Hematopoietic multipotent progenitor cell (in vitro differentiated cells): ENCODE measurements at places on chromosomes 6 and 20. TPM values are rescaled to one million over a fixed set of nuclear protein-coding genes. Genes with fewer than 3 reads are reported as not detected.

GRCh38 chr6:24856901-24857670 lies 58.4 kb upstream of the ARMH2 start:
- DNase-seq = no peak

GRCh38 chr6:118808793-118809638 lies 84.9 kb upstream of the ASF1A start:
- peak; percentile 62 for DNase-seq

DNA sequence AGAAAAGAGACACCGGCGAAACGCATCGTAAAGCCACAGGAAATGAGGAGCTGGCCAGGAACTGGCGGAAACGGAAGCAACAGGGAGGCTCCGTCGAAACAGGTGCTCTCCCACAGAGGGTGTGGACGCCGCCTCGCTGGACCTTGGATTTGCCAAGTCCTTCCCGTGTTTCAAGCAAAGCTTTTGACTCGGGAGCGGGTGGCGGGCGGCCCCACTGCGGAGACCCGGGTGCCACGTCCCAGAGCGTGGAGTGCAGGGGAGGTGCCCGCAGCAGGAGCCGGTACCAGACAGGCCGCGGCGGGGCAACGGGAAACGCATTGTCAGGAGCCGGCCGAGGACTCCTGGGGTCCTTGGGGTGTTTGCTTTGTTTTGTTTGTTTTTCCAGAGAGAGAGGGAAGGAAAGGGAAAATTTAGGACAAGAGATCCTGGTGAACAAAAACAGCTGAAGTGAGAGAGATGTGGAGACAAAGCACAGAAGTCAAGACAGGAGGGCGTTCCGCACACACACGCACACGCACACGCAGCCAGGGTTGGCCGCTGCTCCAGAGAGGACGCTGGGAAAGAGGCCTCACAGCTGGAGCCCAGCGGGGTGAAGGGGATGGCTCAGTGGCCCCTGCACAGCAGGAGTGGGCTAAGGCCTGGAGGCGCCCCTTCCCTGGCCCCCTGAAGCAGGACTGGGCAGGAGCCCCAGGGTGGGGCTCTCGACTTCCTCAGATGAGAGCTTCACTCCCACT lies 50.9 kb upstream of the CHRNA4 start:
- no peak for DNase-seq

- DNase-seq = no peak
These were observed 1.4 kb upstream of the LIN28B start for GRCh38 chr6:104955491-104955890.

GRCh38 chr20:33659341-33660034 lies 2.6 kb upstream of the C20orf144 start:
- DNase-seq = no peak

DNA sequence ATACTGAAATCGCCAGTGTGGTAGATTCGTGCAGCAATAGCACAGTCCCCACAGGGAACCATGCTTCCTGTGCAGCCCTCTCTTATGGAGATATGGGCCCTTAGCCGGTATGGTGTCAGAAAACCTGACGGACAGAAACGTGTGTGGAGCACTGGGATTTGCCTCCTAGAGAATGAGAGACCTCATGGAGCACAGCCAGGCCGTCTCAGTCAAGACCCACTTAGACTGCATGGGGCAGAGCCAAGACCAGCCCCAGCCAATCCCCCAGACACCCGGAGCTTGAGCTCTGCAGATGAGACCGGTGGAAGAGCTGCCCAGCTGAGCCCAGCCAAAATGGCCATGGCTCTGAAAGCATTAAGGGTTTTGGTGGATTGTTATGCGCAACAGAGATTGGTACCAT lies 163.7 kb downstream of the DLL1 start:
- no peak for DNase-seq

DNA sequence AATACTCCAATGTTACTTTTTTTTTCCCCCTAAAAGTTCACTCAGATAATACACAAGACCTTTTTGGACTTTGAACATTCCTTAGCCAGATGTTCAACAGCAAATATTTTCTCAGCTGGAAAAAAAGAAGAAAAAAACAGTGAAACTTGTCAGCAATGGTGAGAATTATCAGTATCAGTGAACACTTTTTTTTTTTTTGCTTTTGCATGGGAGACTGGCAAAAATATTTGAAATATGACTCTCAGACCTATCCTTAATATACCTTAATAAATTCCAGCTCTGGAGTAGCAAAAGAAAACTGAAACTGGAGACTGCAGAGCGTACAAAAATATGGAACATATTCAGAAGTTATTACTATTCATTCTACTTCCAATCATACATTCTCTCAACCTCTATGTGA lies 92.3 kb downstream of the RFPL4B start:
- no peak for DNase-seq

Gene CCDC170
- not detected for total RNA-seq

GRCh38 chr20:24873025-24873620 lies 75.9 kb upstream of the CST7 start:
- no peak for DNase-seq

- peak; percentile 54 for DNase-seq
These were observed 25.5 kb upstream of the KCNK16 start for GRCh38 chr6:39347906-39348585.

DNA sequence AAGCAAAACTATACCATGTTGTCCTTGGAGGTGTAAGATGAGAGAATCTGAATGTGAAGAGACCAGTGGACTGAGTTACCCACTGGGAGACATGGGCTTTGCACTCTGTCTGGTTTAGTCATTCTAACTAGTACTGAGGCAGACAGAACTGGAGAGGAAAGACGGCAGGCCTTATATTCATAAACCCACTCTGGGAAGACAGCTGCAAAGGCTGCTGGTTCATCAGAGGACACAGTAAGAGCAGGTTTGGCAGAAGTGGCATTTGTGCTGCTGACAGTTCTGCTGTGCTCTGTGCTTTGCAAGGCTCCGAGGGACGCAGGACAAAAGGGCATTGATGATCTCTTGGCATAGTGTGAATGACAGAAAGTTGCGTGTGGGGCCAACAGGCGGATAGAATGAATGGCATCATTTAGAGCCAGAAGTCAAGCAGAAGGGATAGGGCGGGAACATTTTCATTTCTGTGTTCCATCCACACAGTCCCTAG lies 142.3 kb upstream of the TENT5A start:
- DNase-seq = no peak

GRCh38 chr6:123439371-123439770 lies 197.4 kb downstream of the TRDN start:
- DNase-seq = no peak

DNA sequence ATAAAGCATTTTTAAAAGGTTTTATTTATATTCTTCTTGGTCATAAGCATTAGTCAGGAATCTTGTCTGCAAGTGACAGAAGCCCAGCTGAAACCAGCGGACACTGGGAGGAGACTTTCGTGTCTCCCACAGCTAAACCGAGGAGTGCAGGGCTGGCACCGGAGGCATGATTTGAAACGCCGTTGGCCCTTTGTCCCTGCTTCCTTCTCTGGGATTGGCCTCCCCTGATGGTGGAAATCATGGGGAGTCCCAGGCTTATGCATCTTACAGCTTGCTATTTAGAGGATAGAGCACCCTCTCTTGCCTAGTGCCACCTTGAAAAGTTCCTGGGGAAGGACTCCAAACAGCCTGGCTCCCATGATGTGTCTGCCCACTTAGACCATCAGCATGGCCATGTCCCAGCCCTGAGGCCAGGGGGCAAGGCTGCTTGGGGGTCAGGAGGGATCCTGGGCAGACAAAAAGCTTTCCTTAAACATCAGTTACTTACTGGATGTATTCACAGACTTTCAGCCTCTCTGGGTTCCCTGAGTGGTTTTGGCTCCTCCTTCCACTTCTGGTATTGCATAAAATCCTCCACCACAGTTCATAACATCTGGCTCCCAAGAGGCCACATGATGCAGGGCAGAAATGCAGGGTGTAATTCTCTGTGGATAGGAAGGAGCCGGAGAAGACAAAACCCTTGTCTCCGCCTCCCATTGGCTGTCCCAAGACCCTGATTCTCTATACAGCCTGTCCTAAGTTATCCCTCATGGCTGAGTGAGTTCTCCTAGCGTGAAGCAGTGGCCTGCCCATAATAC lies 49.3 kb upstream of the INSM1 start:
- peak; percentile 69 for DNase-seq

Gene PHACTR1
- 34.2 TPM for total RNA-seq

DNA sequence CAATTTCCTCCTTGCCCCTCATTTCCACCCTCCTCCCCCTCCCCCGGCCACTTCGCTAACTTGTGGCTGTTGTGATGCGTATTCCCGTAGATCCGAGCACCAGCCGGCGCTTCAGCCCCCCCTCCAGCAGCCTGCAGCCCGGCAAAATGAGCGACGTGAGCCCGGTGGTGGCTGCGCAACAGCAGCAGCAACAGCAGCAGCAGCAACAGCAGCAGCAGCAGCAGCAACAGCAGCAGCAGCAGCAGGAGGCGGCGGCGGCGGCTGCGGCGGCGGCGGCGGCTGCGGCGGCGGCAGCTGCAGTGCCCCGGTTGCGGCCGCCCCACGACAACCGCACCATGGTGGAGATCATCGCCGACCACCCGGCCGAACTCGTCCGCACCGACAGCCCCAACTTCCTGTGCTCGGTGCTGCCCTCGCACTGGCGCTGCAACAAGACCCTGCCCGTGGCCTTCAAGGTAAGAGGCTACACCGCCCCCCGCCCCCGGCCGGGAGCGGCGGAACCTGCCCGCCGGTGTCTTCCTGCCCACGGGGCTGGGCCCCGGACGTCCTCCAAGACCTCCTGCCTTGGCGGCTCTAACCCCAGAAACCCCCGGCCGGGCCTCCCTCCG lies 44.9 kb upstream of the SUPT3H start:
- peak; percentile 76 for DNase-seq
